ENCODE measurements at places on chromosomes 2 and 18. TPM values are rescaled to one million over a fixed set of nuclear protein-coding genes. Genes with fewer than 3 reads are reported as not detected.

DNA sequence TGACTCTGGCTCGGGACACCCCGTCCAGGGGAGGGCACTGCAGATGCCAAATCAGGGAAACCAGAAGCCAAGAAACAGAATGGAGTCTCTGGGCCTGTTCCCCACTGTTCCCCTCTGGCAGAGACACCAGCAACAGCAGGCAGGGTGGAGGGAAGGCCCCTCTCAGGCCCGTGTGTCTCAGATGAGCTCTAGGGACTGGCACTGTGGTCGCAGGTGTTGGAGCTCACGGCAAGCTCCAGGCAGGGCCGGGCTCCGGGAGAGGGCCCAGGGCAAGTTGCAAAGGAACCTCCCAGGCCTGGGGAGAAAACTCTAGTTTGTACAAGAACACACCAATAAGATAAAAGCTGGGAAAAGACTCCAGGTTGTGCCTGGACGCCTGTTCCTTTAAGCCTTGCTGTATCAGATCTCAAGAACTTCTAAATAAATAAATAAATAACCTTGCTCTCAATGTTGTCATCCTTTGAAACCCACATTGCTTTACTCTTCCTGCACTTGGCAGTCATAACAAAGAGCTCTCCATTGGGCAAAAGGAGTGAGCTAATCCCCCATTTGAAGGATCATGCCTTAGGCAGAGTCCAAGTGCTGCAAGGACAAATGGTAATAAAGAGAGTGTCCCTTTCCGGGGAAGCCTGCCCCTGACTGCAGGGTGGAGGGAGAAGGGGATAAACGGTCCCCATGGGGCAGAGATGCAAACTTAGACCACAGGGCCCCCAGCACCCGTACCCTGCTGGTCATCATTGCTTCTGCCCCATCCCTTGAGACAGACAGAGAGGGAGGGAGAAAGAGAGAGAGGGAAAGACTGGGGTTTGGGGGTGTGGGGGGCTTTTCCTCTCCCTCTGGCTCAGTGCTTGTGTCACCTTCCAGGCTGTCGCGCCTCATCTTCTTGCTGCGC lies 33.3 kb downstream of the CNGA3 start:
- no peaks in the 10 kb centered on the region for H3K27me3 ChIP-seq
- DNase-seq, result no peak
- no peaks in the 10 kb centered on the region for H3K36me3 ChIP-seq
- no peak overlapping the region for H3K27ac ChIP-seq
- H3K4me3 ChIP-seq, result no peak overlapping the region
- H3K4me1 ChIP-seq, result no peaks in the 10 kb centered on the region

GRCh38 chr2:28855193-28855592 lies 14.9 kb downstream of the TRMT61B start:
- peaks cover under 1% of the 10 kb centered on the region for H3K4me1 ChIP-seq
- no peak overlapping the region for H3K27ac ChIP-seq
- H3K27me3 ChIP-seq, result no peaks in the 10 kb centered on the region
- peaks cover 9% of the 10 kb centered on the region for H3K36me3 ChIP-seq
- H3K4me3 ChIP-seq, result no peak overlapping the region

GRCh38 chr2:101419096-101419663 lies 31.9 kb upstream of the CREG2 start:
- H3K4me3 ChIP-seq, result no peak overlapping the region
- peak; percentile 82 for DNase-seq
- no peaks in the 10 kb centered on the region for H3K27me3 ChIP-seq
- no peaks in the 10 kb centered on the region for H3K4me1 ChIP-seq

- H3K36me3 ChIP-seq, result no peaks in the 10 kb centered on the region
- no peaks in the 10 kb centered on the region for H3K4me1 ChIP-seq
- no peak overlapping the region for H3K4me3 ChIP-seq
These were observed 315.9 kb upstream of the ZEB2 start for GRCh38 chr2:144835634-144836350.

GRCh38 chr2:158100411-158100810 lies 1.3 kb upstream of the UPP2 start:
- no peak overlapping the region for H3K27ac ChIP-seq
- DNase-seq, result no peak
- H3K4me1 ChIP-seq, result no peaks in the 10 kb centered on the region
- H3K27me3 ChIP-seq, result peaks cover 2% of the 10 kb centered on the region
- no peak overlapping the region for H3K4me3 ChIP-seq

DNA sequence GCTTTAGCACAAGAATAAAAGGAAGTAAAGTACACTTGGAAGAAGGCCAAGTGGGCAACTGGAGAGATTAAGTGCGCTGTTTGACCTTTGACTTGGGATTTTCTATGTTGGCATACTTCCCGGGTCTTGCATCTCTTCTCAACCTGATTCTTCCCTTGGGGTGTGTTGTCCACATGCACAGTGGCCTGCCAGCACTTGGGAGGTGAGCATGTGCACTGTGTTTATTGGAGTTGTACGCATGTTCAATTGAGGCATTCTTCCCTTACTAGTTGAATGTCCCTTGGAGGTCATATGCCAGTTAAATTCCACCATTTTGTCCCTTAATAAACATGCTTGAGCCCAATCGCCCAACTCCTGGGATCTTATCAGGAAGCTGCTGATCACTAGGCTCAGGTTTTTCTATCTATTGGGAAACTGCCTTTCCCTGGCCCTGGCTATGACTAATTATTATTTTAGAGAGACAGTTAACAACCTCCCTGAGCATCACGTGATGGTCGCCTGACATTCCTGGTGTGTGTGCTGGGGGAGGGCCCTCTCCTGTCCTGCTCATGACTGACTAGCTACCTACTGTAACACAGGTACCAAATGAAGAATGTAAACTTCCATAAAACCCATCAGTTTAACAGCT lies 62.5 kb upstream of the RAPGEF4 start:
- H3K36me3 ChIP-seq, result peaks cover 2% of the 10 kb centered on the region
- no peak overlapping the region for H3K27ac ChIP-seq
- no peak overlapping the region for H3K4me3 ChIP-seq
- DNase-seq, result no peak
- H3K27me3 ChIP-seq, result peaks cover 1% of the 10 kb centered on the region

DNA sequence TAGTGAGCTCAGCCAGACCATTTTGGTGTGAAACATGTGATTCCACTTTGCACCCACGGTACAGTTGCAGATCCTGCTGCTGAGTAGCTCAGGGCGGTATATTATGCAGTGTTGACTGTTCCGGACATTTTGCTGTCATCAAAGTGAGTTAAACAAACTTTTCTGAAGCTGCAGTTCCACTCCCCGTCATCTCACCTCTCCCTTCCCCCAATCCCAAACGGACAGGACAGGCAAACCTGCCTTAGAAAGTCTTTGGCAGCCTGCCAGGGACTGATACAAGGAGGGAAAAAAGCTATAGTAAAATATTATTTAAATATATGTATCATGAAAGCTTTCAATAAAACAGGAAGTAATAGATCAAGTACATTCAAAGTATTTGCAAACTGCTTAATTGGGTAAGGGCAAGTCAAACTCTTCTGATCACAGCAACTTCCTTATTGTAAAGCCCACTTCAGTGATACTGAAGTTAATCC lies 35.5 kb upstream of the SP5 start:
- no peaks in the 10 kb centered on the region for H3K27me3 ChIP-seq
- no peaks in the 10 kb centered on the region for H3K36me3 ChIP-seq
- no peaks in the 10 kb centered on the region for H3K4me1 ChIP-seq
- H3K27ac ChIP-seq, result no peak overlapping the region
- no peak overlapping the region for H3K4me3 ChIP-seq

GRCh38 chr18:13481820-13482617 lies 244.3 kb downstream of the FAM210A start:
- H3K27ac ChIP-seq, result peak overlapping the region; percentile 15
- H3K4me1 ChIP-seq, result peaks cover 22% of the 10 kb centered on the region
- H3K36me3 ChIP-seq, result peaks cover 13% of the 10 kb centered on the region
- H3K4me3 ChIP-seq, result no peak overlapping the region

GRCh38 chr2:233061591-233062450 lies 1.7 kb downstream of the INPP5D start:
- peak; percentile 76 for DNase-seq
- H3K36me3 ChIP-seq, result peaks cover 16% of the 10 kb centered on the region
- H3K4me1 ChIP-seq, result peaks cover 40% of the 10 kb centered on the region
- H3K27ac ChIP-seq, result peak overlapping the region; percentile 98
- peak overlapping the region; percentile 98 for H3K4me3 ChIP-seq

DNA sequence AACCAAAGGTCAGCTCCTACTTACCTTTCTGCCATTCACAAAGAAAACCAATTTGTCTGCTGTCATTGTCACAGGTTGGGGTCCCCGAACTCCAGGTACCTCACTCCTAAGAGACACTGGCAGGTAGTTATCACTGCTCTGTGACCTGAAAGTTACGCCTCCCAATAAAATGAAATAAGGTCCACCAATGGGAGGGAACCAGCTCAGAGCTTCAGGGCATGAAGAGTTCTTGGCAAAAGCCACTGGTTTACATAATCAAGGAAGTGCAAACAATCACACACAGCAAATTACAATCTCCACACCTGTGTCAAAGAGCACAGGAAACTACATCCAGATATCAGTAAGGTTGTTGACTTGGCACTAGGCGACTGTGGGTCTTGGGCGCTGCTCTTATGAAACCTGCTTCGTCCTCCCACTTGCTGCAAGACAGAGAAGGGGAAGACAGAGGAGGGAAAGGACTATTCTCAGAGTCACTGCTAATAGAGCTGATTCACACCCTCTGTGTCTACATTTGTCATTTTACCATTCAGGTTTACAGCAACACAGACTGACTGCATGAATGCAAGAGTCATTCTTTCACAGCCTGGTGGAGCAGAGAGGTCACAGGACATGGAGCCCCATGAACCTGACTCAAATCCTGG lies at the start of gene XDH:
Gene XDH, minus strand, starts transcription at position 142 of the 641 bp plus-strand sequence. Its CDS starts 76 bp downstream, at position 66.
- peaks cover 2% of the 10 kb centered on the region for H3K27me3 ChIP-seq
- H3K4me3 ChIP-seq, result no peak within 1 kb of the TSS
- no peaks in the 10 kb centered on the region for H3K36me3 ChIP-seq
- peaks cover 5% of the 10 kb centered on the region for H3K4me1 ChIP-seq
- no peak within 1 kb of the TSS for H3K27ac ChIP-seq

GRCh38 chr2:179125404-179125803 lies 75.5 kb upstream of the CCDC141 start:
- H3K36me3 ChIP-seq, result no peaks in the 10 kb centered on the region
- no peak overlapping the region for H3K4me3 ChIP-seq
- peaks cover 3% of the 10 kb centered on the region for H3K4me1 ChIP-seq
- DNase-seq, result no peak
- no peaks in the 10 kb centered on the region for H3K27me3 ChIP-seq
- no peak overlapping the region for H3K27ac ChIP-seq

DNA sequence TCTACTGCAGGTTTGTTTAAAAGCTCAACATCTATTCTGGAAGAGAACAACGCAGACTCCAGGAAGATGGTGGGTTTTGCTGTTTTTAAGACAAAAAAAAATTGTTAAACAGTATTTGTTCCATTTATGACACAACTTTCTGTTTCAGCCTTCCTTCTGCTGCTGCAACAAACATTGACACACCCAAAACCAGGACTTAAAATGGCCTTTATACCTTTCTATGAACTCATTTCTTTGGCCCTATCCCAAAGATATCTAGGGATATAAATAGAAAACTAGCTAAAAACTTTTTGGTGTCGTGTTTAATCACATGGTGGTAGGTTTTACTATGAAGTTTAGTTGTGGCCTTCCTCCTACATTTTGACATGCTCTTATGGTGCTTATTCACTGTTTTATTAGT lies 964 bp upstream of the GALNT3 start:
- no peak for DNase-seq

GRCh38 chr2:44897406-44897805 lies 44.1 kb upstream of the SIX3 start:
- H3K4me1 ChIP-seq, result no peaks in the 10 kb centered on the region
- peaks cover 22% of the 10 kb centered on the region for H3K27me3 ChIP-seq
- H3K36me3 ChIP-seq, result no peaks in the 10 kb centered on the region
- no peak overlapping the region for H3K4me3 ChIP-seq

- H3K27me3 ChIP-seq, result peaks cover 3% of the 10 kb centered on the region
- H3K4me1 ChIP-seq, result no peaks in the 10 kb centered on the region
- no peak overlapping the region for H3K4me3 ChIP-seq
- no peaks in the 10 kb centered on the region for H3K36me3 ChIP-seq
- no peak overlapping the region for H3K27ac ChIP-seq
These were observed 62.3 kb upstream of the DAPL1 start for GRCh38 chr2:158732573-158733429.

- peaks cover 12% of the 10 kb centered on the region for H3K4me1 ChIP-seq
- no peak overlapping the region for H3K4me3 ChIP-seq
- DNase-seq, result no peak
- no peak overlapping the region for H3K27ac ChIP-seq
- H3K27me3 ChIP-seq, result no peaks in the 10 kb centered on the region
These were observed 58.9 kb upstream of the RNU4ATAC start for GRCh38 chr2:121471532-121472469.

DNA sequence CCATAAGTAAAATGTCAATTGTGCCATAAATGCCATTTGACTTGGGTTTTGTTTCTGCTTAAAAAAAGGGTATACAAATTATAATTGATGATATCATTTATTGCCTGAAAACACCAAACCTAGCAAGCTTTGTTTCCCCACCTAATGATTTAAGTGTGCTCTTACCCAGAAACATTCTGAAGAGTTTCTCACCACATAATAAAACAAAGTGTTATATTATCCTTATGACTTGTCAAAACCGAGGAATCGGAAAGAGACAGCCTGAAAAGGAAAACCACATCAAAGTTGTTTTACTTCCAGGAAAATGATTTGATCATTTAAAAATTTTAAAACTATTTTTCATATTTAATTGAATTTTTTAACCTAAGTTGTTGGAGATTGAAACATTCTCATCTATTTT lies 170.5 kb upstream of the SLC39A10 start:
- H3K4me3 ChIP-seq, result no peak overlapping the region
- H3K4me1 ChIP-seq, result peaks cover 16% of the 10 kb centered on the region
- DNase-seq, result no peak
- H3K27ac ChIP-seq, result peak overlapping the region; percentile 33
- H3K36me3 ChIP-seq, result no peaks in the 10 kb centered on the region

GRCh38 chr18:63312019-63312409 lies 7.6 kb downstream of the BCL2 start:
- H3K27ac ChIP-seq, result peak overlapping the region; percentile 16
- no peak for DNase-seq
- no peak overlapping the region for H3K4me3 ChIP-seq
- H3K36me3 ChIP-seq, result peaks cover 20% of the 10 kb centered on the region
- no peaks in the 10 kb centered on the region for H3K27me3 ChIP-seq
- peaks cover 77% of the 10 kb centered on the region for H3K4me1 ChIP-seq

DNA sequence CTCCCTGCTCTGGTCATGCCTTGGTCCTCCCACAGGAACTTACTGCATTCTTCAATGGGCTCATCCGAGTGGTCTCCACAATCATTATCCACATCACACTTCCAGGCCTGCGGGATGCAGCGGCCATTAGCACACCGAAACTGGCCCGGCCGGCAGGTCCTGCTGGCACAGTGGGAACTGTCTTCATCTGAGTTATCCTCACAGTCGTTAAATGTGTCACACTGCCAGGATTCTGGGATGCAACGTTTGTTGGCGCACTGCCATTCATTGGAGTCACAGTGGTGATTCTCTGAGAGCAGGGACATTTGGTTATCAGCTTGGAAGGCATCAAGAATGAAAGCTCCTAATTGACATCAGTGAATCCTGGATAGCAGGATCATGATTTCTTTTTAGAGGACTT lies 104.5 kb downstream of the DHRS9 start:
- H3K4me3 ChIP-seq, result no peak overlapping the region
- DNase-seq, result no peak
- H3K27me3 ChIP-seq, result peaks cover 21% of the 10 kb centered on the region
- H3K27ac ChIP-seq, result no peak overlapping the region
- no peaks in the 10 kb centered on the region for H3K4me1 ChIP-seq

The SLC40A1 gene
- 4.1 TPM for total RNA-seq

The SCTR gene
- total RNA-seq, result not detected

The SMYD1 gene
- not detected for total RNA-seq

The DLX1 gene
- not detected for total RNA-seq

The COMMD1 gene
- total RNA-seq, result 29.5 TPM

The GPBAR1 gene
- total RNA-seq, result 0.10 TPM

The GRB14 gene
- not detected for total RNA-seq

The PPIL3 gene
- 82.2 TPM for total RNA-seq
